ENCODE measurements at places on chromosomes 7 and 10.

DNA sequence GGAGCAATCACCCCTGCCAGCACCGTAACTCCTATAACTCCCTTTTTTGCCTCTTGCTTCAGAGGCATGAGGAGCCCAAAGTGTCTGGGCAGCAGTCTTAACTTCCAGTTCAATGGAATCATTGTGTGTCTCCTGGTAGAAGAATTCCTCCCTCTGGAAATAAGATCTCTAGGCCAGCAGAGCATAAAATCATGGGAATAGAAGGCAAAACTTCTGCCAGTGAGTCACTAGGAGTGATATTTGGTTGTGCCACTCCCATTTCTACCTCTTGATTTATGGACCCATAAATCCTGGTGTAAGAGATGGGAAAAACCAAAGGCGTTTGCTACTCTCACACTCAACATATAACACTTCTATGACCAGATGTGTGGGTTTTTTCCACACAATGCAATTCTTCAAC lies 104.9 kb upstream of the FAM180A start:
- no peak for DNase-seq

DNA sequence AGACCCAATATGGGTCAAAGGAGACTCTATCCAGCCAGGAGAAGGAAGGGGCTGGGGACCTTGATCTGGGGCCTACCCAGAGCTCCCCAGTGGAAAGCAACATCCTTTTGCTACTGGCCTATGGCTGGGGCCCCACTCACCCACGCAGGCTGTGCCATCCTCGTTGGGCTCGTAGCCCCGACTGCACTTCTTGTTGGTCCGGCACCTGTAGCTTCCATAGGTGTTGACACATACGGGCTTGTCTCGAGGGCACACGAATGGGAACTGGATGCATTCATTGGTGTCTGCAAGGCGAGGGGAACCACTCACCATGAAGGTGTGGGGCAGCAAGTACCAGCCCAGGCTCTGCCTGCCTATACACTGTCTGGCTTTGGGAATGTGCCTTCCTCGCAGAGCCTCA lies 30.5 kb downstream of the GOLGA7B start:
- no peak for DNase-seq

GRCh38 chr10:112132435-112132834 lies 51.1 kb downstream of the GPAM start:
- no peak for DNase-seq

GRCh38 chr10:12509016-12509793 lies 159.9 kb downstream of the CAMK1D start:
- DNase-seq: no peak

DNA sequence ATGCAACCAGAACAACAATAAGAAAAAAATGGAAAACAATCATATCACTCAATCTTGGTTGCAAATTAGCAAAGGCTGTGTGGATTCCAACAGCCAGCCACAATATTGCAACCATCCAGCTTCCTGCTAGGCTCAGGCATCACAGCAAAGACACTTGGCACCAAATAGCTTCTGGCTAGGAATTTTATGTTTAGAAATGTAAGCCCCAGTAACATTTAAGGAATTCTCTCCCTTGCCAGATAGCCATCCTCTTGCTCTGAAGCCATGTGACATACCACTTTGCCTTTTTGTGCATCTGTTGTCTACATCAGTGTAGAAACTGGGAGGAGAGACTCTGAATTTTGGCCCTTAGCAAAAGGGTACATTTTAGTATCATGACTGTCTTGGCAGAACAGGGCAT lies 22.2 kb downstream of the MKX start:
- no peak for DNase-seq

GRCh38 chr7:74462707-74463100 lies 9.0 kb downstream of the GTF2IRD1 start:
- DNase-seq: no peak

DNA sequence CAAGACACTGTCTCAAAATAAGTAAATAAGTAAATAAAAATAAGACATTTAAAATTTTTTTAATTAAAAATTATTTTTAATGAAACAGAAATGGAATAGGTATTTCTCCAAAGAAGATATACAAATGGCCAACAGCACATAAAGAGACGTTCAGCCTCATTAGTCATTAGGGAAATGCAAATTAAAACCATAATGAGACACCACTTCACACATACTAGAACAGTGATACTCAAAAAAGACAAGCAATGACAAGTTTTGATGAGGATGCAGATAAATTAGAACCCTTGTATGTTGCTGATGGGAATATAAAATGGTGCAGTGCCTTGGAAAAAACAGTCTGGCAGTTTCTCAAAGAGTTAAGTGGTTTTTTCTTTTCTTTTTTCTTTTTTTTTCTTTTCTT lies 26.5 kb upstream of the C10orf67 start:
- DNase-seq: no peak

DNA sequence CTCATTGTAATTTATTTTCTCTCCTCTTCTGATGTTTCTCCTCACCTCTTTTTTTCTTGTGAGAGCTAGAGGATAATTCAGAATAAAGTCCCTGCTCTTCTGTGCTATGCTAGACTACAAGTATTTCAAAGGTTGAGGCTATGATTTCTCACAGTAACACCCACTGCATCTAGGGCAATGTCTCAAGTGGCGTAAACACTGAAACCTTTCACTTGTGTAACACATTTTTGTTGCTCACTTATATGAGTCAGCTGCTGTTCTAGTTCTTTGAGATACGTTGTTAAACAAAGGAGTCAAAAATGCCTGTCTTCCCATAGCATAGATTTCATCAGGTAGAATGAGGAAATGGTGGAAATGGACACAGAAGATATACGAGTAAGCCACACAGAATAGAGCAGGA lies 305.1 kb upstream of the PITRM1 start:
- DNase-seq: no peak

DNA sequence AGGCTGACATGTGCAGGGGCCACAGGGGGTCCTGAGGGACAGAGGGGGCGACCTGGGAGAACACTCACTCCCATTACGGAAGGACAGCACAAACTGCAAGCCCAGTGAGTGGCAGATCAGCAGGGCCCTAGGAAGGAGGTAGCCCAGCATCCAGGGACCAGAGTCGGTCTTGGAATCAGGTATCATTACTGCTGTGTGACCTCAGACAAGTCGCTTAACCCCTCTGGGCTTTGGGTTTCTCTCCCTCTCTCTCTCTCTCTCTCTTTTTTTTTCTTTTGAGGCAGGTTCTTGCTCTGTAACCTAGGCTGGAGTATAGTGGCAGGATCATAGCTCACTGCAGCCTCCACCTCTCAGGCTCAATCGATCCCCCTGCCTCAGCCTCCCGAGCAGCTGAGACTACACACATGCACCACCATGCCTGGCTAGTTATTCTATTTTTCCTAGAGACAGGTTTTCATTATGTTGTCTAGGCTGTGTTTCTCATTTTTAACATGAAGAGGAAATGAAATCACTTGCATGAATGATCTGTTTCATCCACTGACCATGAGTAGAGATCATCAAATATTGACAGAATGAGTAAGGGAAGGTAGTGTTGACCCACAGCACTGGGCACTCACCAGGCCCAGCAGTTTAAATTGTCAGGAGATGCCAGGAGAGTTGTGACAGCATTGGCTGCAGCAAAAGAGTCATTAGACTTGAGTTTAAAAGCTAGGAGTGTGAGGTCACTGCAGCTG lies 49.4 kb downstream of the BUB3 start:
- DNase-seq: no peak

- DNase-seq: no peak
These were observed 310.2 kb downstream of the AUTS2 start for GRCh38 chr7:69908454-69908853.

DNA sequence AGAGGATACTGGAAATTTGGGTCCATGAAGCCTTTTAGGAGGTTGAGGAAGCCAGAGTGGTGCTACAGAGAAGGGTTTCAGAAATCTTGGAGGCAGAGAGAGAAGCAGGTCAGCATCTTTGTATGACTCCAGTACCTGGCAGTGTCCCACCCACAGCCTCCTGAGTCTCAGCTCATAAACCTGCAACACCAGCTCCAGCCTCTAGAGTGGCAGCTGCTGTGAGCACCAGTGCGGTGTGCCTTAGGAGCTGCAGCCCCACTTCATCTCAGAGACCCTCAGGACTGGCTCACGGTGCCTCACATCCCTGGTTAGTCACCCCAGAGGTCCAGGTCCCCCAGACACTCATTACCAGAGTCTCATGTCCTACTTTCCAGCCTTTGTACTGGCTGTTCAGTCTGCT lies 84.8 kb upstream of the PRKAR2B start:
- no peak for DNase-seq

DNA sequence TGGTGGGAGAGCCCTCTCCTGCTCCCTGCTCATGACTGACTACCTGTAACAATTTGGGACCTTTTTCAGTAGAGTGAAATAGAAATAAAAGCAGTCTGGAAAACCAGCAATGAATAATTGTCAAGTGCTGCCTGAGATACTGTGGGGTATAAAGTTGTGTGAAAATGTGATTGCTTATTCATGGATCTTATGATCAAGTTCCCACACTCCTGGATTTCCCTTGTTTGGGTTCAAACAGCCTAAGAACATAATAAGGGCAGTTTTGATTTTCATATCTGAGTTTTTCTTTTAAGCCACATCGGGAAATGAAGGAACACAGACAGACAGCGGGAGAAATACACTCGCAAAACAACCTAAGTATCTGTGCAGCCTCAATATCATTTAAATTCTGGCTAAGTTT lies 52.9 kb downstream of the CALD1 start:
- DNase-seq: no peak

DNA sequence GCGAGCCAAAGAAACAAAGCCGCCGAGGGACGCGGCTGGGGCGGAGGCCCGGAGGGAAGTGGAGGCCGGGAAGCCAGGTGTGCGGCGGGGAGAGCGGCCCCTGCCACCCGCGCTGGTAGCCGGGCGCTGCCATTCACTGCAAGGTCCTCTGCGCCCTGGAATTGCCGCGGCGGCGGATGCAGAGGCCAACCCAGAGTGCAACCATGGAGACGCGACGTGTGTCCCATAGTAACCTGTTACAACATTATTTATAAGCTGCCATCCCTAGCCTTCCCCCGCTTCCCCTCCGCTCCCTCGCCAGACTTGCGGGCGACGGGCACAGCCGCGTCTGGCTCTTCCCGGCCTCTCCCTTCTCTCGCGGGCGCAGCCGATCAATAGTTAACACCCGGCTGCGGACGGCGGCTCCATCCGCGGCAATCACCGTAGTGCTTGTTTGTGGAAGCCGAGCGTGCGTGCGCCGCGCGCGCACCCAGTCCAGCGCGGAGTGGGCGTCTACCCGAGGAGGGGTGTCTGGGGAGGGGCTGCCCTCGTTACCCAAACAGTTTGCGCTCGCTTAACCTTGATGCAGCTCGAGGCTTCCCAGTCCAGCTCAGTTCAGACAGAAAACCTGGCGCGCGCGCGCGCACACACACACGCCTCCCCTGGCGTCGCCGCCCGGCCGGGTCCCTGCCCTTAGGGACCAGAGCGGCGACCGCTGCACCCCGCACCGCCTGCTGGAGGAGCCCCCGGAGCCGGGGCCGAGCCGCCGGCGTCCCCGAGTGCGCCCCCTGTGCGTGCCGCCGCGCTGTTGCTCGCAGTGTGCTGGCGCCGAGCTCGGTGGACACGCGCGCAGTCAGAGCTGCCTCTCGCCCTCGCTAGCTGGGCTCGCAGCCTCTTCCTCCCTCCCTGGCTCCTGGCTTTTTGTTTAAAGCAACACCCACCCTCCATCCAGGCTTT lies 165.4 kb upstream of the DPP6 start:
- no peak for DNase-seq

GRCh38 chr7:13414181-13414580 lies 575.3 kb downstream of the ETV1 start:
- DNase-seq: no peak

DNA sequence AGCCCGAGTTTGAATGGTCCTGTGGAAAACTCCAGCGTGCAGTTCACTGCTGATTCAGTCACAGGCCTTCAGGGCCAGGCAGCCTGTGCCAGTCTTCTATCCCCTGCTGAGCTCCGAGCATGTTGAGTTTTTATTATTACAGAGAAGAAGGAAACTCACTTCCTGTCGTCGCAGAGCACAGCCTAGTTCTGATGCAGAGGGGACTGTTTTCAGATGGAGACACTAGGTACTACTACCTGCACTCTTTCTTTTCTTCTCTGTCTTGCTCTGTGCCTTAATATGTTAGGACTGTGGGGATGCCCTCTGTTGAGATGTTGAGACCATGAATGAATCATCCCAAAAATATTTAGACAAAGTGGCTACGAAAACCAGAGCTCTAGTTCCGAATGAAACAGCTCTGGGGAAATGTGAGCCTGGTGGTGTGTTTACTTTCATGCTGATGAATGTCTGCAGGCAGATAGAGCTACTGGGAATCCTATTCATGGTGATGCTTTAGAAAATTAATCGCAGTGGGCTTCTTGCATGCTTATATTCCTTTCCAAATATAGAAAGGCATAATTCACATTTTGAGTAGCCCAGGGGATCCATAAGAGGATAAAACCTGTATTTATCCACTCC lies 29.6 kb downstream of the CASP7 start:
- DNase-seq: peak; percentile 4

DNA sequence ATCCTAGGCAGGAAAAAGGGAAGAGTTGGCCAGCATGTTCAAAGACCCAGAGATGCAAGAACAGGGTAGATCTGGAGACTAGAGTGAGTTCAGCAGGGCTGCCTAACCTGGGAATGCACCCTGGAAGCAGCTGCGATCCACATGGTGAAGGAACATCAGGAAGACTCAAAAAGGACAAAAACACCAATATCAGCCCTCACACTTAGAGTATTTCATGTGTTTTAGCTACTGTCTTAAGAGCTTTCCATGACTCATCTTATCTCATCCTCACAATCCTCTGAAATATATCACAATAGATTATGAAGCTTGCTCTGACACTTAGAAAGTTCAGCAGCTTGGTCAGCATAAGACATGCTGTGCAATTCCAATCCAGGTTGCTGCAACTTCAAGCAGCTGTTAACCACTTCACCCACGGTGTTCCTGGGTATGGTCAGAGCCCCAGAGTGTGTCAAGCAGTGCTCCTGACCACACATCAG lies 380.9 kb downstream of the PARD3 start:
- DNase-seq: no peak

DNA sequence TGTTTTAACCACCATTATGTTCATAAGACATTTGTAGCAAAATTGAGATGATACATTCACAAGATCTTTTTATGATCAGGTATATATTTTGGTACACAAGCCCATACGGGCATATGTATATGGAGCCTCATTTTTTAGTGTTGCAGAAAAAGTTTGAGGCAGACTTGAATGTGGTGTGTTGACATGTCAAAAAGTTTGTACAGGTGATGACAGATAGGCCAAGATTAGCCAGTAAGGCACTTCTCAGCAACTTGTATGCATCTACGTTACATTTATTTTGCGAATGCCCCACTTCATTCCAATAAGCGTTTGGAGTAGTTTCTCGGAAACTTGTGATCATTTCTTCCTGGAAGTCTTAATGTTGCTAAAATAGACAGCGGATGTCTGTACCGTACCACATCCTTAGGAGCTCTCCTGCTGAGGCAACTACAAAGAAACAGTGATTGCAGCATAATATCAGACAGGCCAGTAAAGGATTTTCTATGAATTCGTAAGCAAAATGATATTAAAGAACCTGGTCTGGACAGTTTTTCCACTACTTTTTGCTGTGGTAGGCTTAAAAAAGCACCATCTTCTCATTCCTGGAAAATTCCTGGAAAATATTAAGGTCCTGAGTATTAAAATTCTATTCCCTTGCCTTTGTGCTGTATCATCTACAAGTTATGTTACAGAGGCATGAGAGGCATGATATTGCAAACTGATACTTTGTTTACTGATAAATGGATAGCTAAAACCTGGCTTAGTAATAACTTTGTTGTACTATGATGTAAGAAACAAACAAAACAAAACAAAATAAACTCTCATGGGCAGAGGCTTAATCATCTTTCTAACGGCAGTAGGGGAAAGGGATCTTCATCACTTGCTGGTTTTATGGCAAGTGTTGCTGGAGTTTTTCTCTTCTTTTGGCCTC lies 153.6 kb downstream of the HDAC9 start:
- DNase-seq: no peak
